ENCODE measurements at places on chromosomes 12 and 14.

GRCh38 chr14:66041582-66041981 lies 444.6 kb upstream of the CCDC196 start:
- DNase-seq: no peak

DNA sequence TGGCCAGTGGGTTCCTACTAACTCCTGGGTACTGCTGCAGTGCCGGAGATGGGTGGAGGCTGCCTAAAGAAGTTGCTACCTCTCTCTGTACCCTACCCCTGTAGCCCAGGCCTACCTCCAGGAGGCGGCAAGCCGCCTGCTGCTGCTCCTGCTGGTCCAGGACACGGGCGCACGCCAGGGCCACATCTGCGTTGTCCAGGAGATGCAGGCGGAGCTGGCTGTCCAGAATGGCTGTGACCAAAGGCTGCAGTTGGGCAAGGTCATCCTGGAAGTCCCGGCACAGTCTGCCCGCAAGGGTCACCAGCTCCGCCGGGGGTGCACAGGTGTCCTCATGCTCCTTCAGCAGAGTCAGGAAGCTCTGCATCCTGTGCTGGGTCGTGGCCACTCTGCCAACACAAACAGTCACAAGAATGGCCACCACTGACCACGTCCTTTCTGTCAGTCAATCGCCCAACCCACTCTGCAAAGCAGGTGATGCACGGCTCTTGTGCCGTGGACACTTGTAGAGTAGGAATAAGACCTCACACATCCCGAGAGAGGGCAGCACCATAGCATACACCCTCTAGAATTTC lies 1.6 kb downstream of the ANHX start:
- no peak for DNase-seq

DNA sequence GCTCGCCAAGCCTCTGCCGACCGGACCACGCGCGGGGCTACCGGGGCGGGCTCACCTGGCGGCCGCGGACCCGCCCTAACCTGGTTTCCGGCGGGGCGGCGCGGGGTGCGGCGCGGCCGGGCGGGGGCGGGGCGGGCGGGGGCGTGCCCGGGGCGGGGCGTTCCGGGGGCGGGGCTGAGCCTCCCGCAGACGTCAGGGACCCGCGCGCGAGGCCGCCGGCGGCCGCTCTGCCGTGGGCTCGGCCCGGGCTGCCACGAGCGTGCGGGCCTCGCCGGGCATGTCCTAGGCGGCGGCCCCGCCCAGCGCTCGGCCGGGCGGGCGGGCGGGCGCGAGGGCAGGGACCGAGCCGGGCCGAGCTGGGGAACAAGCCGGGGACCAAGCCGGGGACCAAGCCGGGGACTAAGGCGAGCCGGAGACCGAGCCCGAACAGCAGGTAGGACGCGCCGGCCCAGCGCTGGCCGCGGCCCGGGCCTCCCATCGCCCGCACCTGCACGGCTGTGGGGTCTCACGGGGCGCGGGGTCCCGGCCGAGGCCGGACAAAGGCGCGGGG lies at the start of gene CEP170B:
TSS of gene CEP170B (plus strand) at position 188 of the 550 bp plus-strand sequence. CDS start 3,183 bp downstream, outside the sequence.
- DNase-seq: no peak

- DNase-seq: no peak
These were observed 53.5 kb downstream of the SUDS3 start for GRCh38 chr12:118429688-118430383.

DNA sequence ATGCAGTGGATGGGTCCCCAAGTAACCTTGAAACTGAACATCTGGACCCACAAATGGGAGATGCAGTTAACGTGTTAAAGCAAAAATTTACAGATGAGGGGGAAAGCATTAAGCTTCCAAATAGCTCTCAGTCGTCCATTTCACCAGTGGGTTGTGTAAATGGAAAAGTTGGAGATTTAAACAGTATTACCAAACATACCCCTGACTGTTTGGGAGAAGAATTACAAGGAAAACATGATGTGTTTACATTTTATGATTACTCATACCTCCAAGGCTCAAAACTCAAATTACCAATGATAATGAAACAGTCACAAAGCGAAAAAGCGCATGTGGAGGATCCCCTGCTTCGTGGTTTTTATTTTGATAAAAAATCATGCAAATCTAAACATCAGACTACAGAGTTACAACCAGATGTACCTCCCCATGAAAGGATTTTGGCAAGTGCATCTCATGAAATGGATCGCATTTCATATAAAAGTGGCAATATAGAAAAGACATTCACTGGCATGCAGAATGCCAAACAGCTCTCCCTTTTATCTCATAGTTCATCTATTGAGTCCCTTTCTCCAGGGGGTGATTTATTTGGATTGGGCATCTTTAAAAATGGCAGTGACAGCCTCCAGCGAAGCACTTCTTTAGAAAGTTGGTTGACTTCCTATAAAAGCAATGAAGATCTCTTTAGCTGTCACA lies 116.6 kb upstream of the NPAS3 start:
- DNase-seq: no peak

Measured in ovary (tissue), 10 donors.